Glomerular endothelial cell (primary cell): ENCODE measurements at places on chromosomes 7 and 10. TPM values are rescaled to one million over a fixed set of nuclear protein-coding genes. Genes with fewer than 3 reads are reported as not detected.

Gene FAM171A1
- total RNA-seq, result 97.8 and 98.1 TPM in 2 replicates

Gene PDK4
- total RNA-seq, result 2.2 and 8.7 TPM in 2 replicates

Gene PON1
- total RNA-seq, result not detected in 2 replicates

Gene GPER1
- 1.4 and 1.8 TPM in 2 replicates for total RNA-seq

GRCh38 chr7:66657798-66658197, 29.1 kb downstream of the KCTD7 start:
- DNase-seq, result no peak

DNA sequence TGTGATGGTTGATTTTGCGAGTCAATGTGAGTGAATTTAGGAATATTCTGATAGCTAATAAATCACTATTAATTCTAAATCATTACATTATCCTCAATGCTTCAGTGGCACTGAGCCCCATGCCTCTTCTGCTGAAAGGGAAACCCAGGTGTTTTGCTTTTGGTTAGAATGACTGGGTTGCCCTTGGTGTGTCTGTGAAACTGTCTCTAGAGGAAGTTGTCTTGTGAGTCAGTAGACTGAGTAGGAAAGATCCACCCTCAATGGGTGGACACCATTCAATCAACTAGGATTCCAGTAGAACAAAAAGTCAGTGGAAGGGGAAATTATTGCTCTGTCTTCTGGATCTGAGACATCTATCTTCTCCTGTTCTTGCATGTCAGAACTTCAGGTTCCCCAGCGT, 472.4 kb downstream of the ANKRD7 start:
- DNase-seq, result no peak

GRCh38 chr10:12980102-12980661, 21.3 kb downstream of the CCDC3 start:
- no peak for DNase-seq

GRCh38 chr10:111098679-111099437, 22.0 kb downstream of the ADRA2A start:
- DNase-seq, result no peak

DNA sequence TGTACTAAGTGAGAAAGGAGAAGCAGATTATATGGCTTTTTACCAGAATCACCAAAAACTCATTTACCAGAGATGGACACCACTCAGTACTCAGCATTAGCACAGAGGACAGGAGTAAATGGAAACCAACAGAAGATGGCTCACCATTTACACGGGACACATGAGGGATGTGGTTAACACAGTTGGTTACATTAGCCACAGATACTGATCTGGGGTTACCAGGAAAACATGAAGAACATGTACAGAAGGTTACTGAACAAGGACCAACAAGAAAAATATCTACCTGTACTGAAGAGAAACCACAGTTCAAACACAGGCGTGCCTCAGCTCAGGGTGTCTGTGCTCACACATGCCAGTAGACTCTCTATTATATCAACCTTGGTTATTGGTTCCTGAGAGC, 1285.8 kb upstream of the SORCS1 start:
- no peak for DNase-seq

DNA sequence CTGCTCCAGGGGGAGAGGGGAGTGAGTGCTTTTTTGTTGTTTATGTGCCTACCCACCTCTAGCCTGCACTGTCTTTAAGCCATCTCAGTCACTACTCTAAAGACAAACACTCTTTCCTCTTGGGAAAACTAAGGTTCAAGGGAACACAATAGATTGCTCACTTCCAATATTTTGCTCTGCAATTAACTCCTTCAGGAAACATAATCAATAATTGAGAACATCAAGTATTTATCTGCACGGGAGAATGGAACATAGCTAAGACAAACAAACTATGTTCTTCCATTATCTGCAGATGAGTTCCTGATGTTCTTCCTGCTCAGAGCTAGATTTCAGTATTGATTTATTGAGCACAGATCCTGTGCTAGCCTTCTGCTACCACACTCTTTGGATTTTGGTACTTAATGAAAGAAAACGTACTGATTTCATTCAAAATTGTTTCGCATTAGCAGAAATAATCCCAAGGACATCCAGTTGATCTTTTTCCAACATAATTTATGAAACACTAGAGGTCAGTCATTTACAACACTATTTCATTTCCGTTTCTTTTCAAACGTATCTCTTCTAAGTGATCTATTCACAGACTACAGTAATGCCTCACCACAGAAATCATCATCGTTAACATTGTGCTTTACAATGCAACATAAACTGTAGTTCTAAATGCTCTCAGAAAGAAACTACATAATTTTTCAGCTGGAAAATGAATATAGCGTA, 8.3 kb downstream of the NEBL start:
- DNase-seq, result no peak

DNA sequence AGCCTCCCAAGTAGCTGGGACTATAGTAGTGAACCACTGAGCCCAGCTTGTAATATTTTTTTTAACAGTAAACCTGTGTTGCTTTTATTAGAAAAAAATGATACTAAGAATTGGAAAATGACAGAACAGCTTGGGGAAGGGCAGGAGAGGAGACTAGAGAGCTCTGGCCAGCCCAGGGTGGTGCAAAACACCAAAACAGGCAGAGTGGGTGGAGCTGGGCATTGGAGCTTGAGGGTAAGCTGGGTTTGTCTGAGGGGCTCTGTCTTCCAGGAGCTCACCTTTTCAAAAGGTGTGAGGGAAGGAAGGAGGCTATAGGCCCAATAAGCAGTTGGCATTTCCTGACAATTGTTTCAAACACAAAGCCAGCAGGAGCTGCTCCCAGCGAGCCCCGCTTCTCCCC, 75.2 kb upstream of the DUSP5 start:
- no peak for DNase-seq
